ENCODE measurements at places on chromosomes 3 and 15.
A peak's percentile ranks its signal among the peaks of the same experiment; 100 is the strongest.

GRCh38 chr3:42843713-42844411, 31.8 kb downstream of the CYP8B1 start:
- DNase-seq: no peak

DNA sequence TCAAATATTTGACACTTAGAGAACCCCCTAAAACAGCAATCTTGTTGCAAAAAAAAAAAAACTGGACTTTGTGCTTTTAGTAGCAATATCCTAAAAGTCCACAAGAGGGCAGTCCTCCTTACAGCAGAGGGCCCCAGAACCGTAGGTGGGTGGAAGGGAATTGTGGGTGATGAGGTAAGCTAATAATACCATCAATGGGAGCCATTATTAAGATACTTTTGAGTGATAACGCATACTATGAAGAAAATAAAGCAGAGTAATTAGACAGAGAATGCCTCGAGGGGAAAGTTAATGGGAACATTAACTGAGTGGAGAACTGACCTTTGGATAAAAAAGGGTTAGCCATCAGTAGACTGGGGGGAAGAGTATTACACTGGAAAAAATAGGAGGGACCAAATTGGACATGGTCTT, 229.9 kb downstream of the THRB start:
- no peak for DNase-seq

DNA sequence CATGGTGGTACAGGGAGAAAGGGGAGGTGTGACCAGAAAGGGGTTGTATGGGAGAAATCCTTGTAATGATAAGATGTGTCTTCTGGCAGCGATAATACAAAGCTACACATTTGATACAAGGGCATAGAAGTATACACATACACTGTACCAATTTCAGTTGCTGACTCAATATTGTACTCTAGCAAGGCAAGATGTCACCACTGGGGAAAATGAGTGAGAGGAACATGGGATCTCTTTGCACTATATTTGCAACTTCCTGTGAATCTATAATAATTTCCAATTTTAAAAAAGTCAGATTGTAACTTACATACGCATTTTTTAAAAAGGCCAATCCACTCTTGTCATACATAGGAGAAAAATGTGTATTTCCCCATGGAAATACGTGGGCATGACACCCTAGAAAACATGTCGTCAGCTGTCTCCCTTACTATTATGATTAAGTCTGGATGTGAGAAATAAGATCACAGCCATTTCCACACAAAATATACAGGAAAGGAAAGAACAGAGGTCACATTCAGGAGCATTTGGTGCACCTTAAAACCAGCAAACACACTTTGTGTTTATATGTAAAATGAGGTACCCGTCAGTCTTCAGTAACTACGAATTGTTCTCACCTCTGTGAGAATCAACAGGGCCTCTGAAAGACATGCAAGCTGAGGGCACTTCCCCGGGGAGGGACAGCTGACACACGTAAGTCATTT, 22.9 kb downstream of the PRR23E start:
- DNase-seq: no peak

DNA sequence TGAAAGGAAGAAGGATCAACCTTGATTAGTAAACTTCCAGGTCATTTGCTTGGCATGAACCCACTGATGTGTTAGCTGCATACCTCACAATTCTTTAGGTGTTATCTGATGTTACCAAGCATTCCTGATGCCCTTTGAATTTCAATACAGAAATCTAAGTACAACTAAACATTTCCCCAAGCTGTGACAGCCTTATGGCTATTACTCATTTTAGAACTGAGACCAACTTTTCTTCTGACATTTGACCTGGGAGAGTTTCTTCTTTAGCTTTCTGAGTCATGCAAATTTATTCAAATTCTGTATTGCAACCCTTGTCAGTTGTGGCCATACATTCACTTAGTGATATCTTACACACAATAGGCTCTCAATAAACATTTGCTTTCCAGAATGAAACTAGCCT, 124.3 kb downstream of the TIGIT start:
- DNase-seq: peak; percentile 13

DNA sequence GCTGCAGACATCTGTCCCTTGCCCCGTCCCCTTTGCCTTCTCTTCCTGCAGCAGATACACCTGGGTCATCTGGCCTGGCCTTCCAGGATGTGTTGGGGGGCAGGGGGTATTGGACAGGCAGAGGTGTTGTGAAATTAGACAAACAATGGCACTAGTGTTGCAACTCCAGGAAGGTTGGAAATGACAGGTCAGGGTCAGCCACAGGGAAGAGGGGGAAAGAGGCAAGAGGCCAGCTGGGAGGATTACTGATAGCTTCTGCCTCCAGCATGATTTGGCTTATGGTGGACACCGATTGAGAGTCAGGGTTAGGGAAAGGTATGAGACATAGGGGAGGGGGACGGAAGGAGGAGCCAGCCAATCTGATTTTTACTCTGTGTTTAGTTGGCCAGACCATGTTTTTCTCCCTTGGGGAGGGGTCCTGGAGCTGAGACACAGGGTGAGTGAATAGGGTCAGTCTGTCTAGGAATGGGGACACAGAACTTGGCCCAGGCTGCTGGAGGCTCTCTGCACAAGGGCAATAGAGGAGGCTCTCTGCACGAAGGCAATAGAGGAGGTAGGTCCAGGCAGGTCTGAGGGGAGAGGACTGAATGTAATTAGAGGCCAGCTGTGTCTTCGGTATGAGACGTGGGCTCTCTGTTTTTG, 3.4 kb upstream of the ATP2B2 start:
- no peak for DNase-seq

GRCh38 chr3:120369037-120369467, 19.9 kb upstream of the LRRC58 start:
- no peak for DNase-seq

DNA sequence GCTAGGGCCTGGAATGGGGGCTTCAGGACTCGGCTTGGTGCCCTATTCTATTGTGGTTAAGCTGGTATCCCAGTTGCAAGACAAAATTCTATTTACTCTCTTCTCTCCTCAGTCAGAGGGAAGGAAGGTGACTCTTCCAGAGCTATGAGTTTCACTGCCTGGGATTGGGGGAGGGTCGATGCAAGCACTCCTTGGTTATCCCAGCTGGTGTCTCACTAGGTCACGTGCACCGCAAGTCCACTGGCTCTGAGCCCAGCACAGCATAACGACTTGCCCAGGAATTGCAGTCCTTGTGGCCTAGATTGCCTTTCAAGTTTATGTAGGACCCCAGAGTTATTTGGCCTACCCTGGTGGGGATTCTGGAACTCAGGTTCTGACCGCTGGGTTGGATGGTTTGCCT, 958.8 kb downstream of the IGSF11 start:
- no peak for DNase-seq

DNA sequence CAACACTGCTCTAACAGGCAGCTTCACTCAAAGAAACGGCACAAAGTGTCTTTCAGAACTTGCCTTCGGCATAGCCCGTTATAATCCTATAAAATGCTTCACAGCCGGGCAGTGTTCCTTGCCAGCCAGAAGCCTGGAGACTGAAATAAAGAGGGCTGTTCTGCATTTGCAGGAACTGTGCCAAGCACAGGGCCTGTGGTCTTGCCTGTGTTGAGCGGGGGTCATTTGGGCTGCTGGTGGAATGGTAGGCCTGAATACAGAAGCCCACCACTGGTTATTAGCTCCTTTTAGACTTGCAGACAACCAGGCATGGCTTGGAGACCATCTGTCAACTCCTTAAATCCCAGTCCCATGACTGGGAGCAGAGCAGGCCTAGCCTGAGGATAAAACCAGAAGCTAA, 4.7 kb upstream of the ARHGEF3 start:
- DNase-seq: no peak

DNA sequence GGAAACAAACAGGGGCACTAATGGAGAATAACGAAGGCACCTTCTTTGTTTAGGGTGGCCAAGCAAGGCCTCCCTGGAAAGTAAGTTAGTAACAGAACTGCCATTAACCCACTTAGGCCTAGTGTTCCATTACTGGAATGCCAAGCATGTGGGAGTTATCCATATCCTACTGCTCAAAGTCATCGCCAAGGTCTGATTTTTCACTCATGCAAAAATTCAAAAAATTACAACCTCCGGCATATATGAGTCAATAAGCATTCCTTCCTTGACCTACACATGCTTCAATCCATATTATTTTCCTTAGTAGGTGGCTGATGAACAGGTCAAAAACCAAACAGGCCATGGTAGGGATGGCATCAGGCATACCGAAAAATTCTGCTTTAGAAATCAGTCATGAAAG, 1097.2 kb downstream of the FHIT start:
- DNase-seq: no peak

DNA sequence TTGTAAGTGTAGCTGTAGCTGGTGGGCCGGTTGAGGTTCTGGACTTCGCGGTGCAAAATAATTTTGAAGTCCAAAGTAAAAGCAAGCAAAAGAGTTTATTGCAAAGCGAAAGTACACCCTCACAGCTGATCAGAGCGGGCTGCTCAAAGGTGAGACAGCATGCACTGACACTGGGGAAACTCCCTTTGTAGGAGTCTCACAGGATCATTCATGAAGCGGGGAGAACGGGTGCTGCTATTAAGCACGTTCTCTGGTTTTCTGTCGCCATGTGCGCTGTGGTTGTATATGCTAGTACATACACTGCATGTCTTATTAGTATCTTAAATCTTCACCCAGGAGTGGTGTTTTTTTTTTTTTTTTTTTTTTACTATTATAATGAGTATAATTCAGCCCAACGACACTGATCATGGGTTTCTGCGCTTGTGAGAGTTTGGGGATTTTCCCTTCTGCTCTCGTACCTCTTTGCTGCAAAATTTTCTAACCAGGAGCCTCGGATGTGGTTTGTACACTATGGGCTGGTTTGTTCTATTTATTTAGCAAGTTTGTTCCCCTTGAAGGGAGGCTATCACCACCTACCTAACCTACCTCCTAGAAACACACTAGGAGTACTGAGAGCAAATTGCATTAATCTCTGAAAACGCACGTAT, 1.4 kb upstream of the AP4E1 start:
- peak; percentile 93 for DNase-seq

- DNase-seq: no peak
These were observed 5.8 kb upstream of the MEX3B start for GRCh38 chr15:82051664-82052063.

GRCh38 chr3:57586778-57587177, 10.4 kb downstream of the ARF4 start:
- DNase-seq: no peak

GRCh38 chr15:66783314-66783713, 81.3 kb downstream of the SMAD6 start:
- DNase-seq: no peak

DNA sequence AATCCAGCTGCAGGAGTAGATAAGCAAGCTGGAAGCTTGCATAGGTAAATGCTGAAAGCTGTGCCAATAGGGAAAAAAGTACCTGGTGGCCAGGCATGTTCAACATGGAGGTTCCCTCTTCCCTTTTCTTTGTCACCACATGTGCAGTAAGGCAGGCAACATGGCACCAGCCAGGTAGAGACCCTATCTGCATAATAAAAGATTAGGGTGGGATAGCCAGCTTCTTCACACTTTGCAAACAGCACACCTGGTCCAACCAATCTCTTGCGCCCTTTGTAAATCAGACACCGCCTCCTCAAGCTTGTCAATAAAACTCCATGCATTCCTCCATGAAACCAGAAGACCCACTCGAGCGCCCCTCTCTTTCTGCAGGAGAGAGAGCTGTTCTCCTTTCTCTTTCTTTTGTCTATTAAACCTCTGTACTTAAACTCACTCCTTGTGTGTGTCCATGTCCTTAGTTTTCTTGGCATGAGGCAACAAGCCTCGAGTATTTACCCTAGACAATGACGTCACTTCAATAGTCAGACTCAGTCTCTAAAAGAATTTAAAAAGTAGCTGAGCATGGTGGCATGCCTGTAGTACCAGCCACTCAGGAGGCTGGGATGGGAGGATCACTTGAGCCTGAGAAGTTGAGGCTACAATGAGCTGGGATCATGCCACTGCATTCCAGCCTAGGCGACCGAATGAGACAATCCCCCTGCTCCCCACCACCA, 256.3 kb downstream of the SCAPER start:
- no peak for DNase-seq

DNA sequence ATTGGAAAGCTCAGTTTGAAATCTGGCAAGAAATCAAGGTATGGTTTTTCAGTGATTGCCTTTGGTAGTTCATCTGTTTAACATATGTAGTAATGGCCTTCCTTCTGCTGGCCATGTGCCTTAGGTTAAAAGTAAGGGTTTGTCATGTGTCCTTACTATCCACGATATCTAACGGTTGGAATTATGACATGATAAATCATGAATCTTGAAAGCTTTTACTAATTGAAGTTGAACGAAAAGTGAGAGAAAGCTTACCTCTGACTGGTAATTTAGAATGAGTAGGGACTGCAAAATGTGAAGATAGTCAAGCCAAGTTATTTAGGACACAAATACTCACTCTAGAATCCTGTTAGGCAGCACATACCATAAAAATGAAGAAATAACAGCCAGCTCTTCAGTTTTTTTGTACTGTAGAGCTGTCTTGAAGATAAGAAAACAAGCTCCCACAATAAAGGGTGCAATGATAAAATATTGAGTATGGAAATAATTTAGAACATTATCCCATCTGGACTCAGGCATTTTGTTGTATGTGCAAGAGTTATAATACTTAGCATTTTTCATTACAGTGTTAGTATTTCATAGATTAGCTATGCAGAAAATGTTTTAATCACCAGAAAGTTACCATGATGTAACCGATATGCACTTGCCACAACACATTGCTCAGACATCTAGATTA, 303.4 kb downstream of the ZNF385D start:
- DNase-seq: no peak

DNA sequence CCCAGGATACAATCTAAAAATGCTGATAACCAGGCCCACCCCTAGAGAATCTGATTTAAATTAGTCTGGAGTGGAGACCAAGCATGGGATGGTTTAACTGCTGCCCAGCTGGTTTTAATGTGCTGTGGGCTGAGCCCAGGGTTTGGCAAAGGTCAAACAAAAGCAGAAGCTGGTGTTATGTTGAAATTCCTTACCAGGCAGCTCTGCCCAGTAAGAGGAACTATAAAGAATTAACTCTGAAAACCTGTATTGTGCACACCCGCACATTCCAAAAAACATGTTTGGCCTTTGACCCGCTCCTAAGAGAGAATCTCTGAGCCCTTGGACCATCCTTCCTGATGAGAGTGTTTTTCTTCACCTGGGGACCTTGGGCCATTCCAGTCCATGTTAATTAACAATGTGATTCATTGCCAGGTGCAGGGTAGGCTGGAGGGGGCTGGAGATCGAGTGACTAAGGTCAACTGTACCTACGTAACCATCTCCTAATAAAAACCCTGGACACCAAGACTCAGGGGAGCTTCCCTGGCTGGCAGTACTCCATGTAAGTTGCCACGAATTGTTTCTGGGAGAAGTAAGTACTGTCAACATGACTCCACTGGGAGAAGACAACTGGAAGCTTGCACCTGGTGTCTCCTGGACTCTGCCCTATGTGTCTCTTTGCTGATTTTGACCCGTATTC, 10.9 kb downstream of the CCDC13 start:
- DNase-seq: no peak

GRCh38 chr3:49609815-49610214, 55.5 kb downstream of the BSN start:
- no peak for DNase-seq

Data from stimulated activated naive CD8-positive, alpha-beta T cell treated with anti-CD3 and anti-CD28 coated beads, Interleukin-15, amount 100 ng/mL, for 72 hours (primary cell).